Activated naive CD4-positive, alpha-beta T cell treated with anti-CD3 and anti-CD28 coated beads, Interleukin-2, amount 10 ng/mL, durations not matched to agents 5 hours and 36 hours (primary cell): ENCODE measurements at places on chromosomes 2 and 18. TPM values are rescaled to one million over a fixed set of nuclear protein-coding genes. Genes with fewer than 3 reads are reported as not detected.

Gene ESCO1
- 20.2 TPM for total RNA-seq

Gene CCDC178
- total RNA-seq = not detected

Gene ABCG5
- total RNA-seq = not detected

Gene VRK2
- 22.8 TPM for total RNA-seq

Gene BMP10
- not detected for total RNA-seq

Gene ASIC4
- total RNA-seq = 0.07 TPM

Gene CENPO
- 33.1 TPM for total RNA-seq

Gene PSTPIP2
- total RNA-seq = 11.3 TPM

Gene GCKR
- total RNA-seq = not detected

Gene SNORC
- total RNA-seq = 1.7 TPM

Gene OTOF
- total RNA-seq = 0.96 TPM

Gene STRADB
- 38.7 TPM for total RNA-seq

Gene GALNT3
- 8.5 TPM for total RNA-seq

Gene ANKRD30B
- total RNA-seq = not detected

Gene CNTNAP5
- not detected for total RNA-seq

Gene TWIST2
- total RNA-seq = not detected

Gene IKZF2
- total RNA-seq = 2.3 TPM

Gene DPY30
- 56.6 TPM for total RNA-seq

Gene SULT1C2
- total RNA-seq = not detected

Gene THSD7B
- not detected for total RNA-seq

Gene TRIM43
- not detected for total RNA-seq

Gene ERICH2
- total RNA-seq = not detected

Gene NT5DC4
- total RNA-seq = not detected

Gene ABCB11
- total RNA-seq = not detected
